ENCODE measurements at places on chromosomes 2 and 18.

GRCh38 chr2:230068016-230068650 lies 591 bp downstream of the SLC16A14 start:
- DNase-seq: peak; percentile 77

DNA sequence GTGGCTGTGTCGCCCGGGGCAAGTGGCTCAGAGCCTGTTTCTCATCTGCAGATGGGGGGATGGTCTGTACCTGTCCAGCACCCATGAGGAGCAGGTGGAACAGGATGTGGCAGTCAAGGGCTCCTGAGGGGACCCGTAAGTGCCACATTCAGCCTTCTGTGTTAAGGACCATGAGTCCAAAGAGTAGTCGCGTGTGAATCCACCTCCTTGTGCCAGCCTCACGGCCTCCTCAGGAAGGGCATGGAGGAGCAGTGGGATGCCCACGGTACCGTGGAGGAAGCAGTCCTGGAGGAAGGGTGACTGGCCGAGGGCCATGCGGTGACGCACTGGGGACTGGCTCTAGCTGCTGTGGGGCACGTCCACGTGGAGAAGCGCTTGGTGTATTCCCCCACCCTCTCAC lies 61.1 kb downstream of the ODC1 start:
- no peak for DNase-seq

DNA sequence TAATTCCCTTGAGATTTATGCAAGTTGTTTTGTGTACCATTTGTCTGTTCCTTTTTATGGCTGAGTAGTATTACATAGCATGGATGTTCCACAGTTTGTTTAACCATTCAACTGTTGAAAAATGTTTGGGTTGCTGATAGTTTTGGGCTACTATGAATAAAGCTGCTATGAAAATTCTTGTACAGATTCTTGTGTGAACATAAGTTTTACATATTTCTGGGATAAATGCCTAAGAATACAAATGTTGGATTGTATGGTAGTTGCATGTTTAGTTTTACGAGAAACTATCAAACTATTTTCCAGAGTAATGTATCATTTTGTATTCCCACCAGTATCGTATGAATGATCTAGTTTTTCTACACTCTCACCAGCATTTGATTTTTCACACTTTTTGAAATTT lies 407.3 kb downstream of the PLCL1 start:
- DNase-seq: no peak

GRCh38 chr2:136206613-136207012 lies 88.7 kb upstream of the CXCR4 start:
- DNase-seq: peak; percentile 77

DNA sequence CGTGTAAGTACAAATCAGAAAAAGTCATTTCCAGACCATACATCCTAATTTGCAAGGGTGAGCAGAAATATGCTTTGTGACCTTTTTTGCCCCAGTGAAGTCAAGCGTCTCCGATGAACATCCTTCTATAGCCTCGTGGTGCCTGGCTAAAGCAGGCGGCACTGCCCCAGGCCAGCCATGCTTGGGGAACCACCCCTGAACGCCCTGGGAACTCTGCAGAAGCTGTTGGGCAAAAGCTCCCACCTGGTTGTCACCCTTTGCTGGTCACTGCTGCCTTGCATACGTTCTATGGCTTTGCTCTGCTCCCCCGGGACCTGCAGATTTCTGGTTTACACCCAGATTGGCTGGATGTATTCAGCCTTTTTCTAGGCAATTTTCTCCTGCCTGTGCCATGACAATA lies 256.4 kb downstream of the SS18 start:
- no peak for DNase-seq

- no peak for DNase-seq
Observed at GRCh38 chr18:26470011-26470637, 78.2 kb downstream of the KCTD1 start.

Measured in activated CD4-positive, alpha-beta T cell treated with anti-CD3 and anti-CD28 coated beads for 36 hours (primary cell).